ENCODE measurements at places on chromosomes 3 and 15.

DNA sequence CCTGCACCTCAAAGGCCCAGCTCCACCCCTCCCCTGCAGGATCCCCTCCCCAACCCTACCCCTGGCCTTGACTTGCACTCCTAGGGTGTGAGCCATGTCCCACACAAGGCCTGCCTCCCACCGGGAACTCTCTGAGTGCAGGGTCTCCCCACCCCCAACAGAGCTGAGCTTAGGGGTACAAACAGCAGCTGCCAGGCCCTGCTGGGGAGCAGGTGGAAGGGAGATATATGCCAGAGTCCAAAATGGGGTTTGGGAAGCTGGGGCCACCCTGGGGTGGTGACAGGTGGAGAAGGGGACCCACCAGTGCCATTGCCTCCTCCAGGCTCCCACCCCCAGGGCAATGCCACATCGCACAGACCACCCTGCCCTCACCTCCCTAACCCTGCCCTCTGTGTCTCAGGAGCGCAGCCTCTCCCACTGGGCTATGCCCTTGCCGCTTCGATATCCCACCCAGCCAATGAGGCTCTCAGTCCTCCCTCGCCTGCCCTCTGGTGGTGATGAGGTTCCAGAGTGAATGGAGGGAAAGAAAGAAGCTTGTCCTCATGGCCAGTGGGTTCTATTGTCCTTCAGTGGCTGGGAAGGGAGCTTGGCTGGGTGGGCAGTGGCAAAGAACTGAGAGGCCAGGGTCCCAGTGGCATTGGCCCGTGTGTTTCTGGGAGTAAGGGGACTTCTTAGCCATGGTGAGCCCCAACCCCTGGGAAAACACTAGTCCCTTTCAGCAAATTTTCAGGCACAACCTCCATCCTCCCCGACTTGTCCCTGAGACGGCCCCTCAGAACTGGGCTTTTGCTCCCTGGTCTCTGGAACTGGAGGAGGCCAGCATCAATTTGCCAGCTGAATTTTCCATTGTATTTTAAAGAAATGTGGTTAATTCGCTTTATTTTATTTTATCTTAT is 46.8 kb downstream of the CYP11A1 start:
- DNase-seq = no peak
- peaks cover 45% of the 10 kb centered on the region for H3K4me1 ChIP-seq
- H3K27ac ChIP-seq = no peak overlapping the region
- H3K27me3 ChIP-seq = no peaks in the 10 kb centered on the region

GRCh38 chr3:111588527-111588926 is 6.6 kb downstream of the ZBED2 start:
- no peaks in the 10 kb centered on the region for H3K4me1 ChIP-seq
- no peak overlapping the region for H3K27ac ChIP-seq
- H3K27me3 ChIP-seq = no peaks in the 10 kb centered on the region
- no peak for DNase-seq
- H3K36me3 ChIP-seq = no peaks in the 10 kb centered on the region

DNA sequence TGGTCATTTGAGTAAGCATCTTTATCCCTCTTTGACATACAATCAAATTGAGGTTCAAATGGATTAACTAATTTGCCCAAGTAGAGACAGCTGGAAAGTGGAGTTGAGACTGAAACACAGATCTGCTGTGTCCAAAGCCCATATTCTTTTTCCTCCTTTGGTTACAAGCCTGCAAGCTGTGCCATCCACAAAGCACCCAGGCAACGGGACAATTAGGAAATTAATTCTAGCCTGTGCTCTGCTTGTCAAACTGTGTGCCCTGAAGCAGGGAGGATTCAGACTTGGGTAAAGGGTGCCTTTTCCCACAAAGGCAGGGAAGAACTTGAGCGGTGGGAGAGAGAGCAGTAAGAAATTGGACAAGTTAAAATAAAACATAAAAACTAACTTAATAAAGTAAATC is 127.9 kb downstream of the DTWD1 start:
- no peak overlapping the region for H3K4me3 ChIP-seq
- no peaks in the 10 kb centered on the region for H3K27me3 ChIP-seq

DNA sequence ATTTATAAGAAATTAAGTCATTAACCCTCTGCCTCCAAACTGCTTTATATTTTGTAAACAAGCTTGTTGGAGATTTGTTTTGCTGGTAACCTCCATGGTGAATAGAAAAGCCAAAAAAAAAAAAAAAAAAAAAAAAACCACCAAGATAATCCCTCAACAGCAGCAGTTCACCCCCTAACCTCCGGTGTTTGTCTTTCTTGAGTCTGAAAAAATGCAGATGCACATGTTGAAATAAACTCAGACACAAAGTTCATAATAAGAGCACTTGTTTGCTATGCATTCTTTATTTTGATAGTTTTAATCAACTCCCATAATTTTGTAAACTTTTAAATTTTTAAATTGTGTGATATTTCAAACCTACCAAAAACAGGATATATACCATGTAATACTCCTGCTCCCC is 1.8 kb upstream of the PLCH1 start:
- no peaks in the 10 kb centered on the region for H3K36me3 ChIP-seq
- no peak for DNase-seq
- H3K4me1 ChIP-seq = peaks cover 16% of the 10 kb centered on the region

- H3K36me3 ChIP-seq = no peaks in the 10 kb centered on the region
- no peaks in the 10 kb centered on the region for H3K4me1 ChIP-seq
- no peak for DNase-seq
- H3K27me3 ChIP-seq = no peaks in the 10 kb centered on the region
- H3K27ac ChIP-seq = no peak overlapping the region
These were observed 227.4 kb upstream of the CFAP20DC start for GRCh38 chr3:59277201-59277600.

DNA sequence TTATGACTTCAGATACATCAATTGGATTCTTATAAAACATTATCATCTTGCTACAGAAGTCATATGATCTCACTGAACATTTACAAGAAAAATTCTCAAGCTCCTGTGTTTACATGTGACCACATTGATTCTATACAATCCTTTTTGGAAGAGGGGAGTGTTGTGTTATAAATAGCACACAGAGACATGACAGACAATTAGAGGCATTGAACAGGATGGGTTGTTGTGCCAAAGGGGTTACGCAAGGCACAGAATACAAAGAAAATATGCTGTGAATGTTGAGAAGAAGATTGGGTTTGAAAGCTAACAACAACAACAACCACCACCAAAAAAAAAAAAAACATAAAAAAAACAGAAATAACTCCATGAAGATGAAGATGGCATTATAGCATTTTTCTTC is 32.5 kb upstream of the TBL1XR1 start:
- H3K4me3 ChIP-seq = no peak overlapping the region
- no peaks in the 10 kb centered on the region for H3K36me3 ChIP-seq
- no peaks in the 10 kb centered on the region for H3K27me3 ChIP-seq
- no peak overlapping the region for H3K27ac ChIP-seq
- H3K4me1 ChIP-seq = no peaks in the 10 kb centered on the region

- H3K36me3 ChIP-seq = no peaks in the 10 kb centered on the region
- DNase-seq = no peak
- no peaks in the 10 kb centered on the region for H3K4me1 ChIP-seq
- no peak overlapping the region for H3K27ac ChIP-seq
These were observed 369.8 kb downstream of the SV2B start for GRCh38 chr15:91469632-91470567.

- no peaks in the 10 kb centered on the region for H3K27me3 ChIP-seq
- H3K36me3 ChIP-seq = no peaks in the 10 kb centered on the region
- no peak for DNase-seq
- no peak overlapping the region for H3K4me3 ChIP-seq
These were observed 119.3 kb downstream of the SMAD6 start for GRCh38 chr15:66821307-66821706.

- no peaks in the 10 kb centered on the region for H3K36me3 ChIP-seq
- no peak overlapping the region for H3K4me3 ChIP-seq
- no peaks in the 10 kb centered on the region for H3K4me1 ChIP-seq
- no peak for DNase-seq
These were observed 30.4 kb upstream of the PLAAT1 start for GRCh38 chr3:193210618-193211017.

- no peaks in the 10 kb centered on the region for H3K36me3 ChIP-seq
- no peak overlapping the region for H3K4me3 ChIP-seq
These were observed 487.1 kb upstream of the NR2F2 start for GRCh38 chr15:95843241-95843910.

GRCh38 chr3:71039332-71039731 is 544.2 kb downstream of the FOXP1 start:
- no peak overlapping the region for H3K4me3 ChIP-seq
- no peak overlapping the region for H3K27ac ChIP-seq
- DNase-seq = no peak

DNA sequence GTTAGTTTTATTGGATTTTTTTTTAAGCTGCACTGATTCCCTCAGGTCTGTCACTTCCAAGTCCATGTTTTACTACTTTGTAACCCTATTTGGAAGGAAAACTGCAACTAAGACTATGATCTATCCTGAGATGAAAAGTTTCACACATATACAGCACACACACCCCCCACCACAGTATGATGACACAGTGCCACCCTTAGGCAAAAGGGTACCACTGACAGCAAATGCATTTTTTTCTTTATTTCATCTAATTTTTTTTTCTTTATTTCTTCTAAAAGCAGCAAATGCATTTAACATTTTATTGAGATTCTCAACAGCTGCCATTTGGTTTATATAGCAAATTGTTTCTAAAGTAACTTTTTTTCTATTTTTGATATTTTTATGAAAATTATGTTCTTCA is 21.2 kb downstream of the NGRN start:
- no peak for DNase-seq
- H3K4me1 ChIP-seq = peaks cover 16% of the 10 kb centered on the region
- H3K4me3 ChIP-seq = no peak overlapping the region
- no peaks in the 10 kb centered on the region for H3K27me3 ChIP-seq

DNA sequence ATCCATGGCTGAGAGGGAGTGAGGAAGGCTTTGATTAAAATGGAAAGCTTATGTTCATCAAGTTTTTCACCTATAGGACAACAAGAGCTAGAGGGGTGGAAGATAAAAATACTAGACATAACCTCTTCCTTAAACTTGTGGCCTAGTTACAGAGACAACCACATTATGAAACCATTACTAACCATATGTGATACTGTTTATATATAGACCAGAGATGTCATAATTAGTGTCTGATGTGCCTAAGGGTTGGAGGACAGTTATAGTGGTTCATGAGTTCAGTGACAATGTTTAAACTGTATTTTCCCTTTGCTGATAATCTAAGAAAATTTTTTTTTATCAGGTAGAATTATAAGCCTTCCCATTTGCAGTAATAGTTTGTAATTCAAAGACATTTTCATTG is 23.7 kb downstream of the PHLDB2 start:
- H3K27ac ChIP-seq = no peak overlapping the region
- H3K36me3 ChIP-seq = no peaks in the 10 kb centered on the region
- no peaks in the 10 kb centered on the region for H3K27me3 ChIP-seq
- peaks cover 10% of the 10 kb centered on the region for H3K4me1 ChIP-seq
- no peak for DNase-seq

DNA sequence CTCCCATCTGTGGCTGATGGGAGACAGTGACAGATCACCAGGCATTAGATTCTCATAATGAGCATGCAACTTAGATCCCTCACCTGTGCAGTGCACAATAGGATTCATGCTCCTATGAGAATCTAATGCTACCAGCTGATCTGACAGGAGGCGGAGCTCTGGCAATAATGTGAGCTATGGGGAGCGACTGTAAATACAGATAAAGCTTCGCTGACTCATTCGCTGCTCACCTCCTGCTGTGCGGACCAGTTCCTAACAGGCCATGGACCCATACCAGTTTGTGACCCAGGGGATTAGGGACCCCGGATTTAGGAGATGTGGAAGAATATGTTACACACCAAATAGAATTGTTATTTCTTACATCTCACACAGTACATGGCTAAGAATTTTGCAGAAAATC is 6.7 kb downstream of the ARGFX start:
- no peak overlapping the region for H3K4me3 ChIP-seq
- no peaks in the 10 kb centered on the region for H3K27me3 ChIP-seq
- no peaks in the 10 kb centered on the region for H3K36me3 ChIP-seq

DNA sequence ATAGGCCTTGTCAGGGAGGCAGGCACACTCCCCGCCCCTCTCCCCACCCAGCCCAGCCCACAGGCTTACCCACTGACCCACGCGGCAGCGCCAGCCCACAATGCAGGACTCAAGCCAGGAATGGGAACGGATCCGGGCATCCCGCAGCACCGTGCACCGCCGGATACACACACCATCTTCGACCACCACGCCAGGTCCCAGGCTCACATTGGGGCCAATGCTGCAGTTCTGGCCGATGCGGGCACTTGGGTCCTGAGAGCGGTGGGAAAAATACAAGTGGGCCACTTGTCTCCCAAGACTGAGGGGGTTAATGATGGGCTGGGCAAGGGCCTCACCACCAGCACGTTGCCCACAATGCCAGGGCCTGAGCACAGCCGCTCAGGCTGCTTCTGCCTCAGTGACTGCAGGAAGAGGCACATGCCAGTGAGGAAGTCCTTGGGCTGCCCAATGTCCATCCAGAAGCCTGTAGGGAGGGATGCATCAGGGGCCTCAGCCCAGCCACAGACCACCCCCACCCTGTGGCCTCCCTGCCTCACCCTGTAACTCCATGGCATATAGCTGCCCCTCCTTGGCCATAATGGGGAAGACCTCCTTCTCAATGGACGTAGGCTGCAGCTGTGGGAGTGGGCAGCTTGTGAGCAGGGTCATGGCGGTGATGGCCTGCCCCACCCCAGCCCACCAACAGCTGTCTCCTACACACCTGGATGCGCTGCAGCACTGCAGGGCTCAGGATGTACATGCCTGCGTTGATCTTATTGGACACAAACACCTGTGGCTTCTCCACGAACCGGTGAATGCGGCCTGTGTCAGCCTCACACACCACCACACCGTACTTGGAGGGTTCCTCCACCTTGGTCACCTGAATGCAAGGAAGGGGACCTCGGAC is 1.6 kb downstream of the GMPPB start:
- H3K36me3 ChIP-seq = no peaks in the 10 kb centered on the region
- H3K27me3 ChIP-seq = no peaks in the 10 kb centered on the region
- peaks cover 49% of the 10 kb centered on the region for H3K4me1 ChIP-seq
- peak; percentile 89 for DNase-seq
- peak overlapping the region; percentile 88 for H3K4me3 ChIP-seq

DNA sequence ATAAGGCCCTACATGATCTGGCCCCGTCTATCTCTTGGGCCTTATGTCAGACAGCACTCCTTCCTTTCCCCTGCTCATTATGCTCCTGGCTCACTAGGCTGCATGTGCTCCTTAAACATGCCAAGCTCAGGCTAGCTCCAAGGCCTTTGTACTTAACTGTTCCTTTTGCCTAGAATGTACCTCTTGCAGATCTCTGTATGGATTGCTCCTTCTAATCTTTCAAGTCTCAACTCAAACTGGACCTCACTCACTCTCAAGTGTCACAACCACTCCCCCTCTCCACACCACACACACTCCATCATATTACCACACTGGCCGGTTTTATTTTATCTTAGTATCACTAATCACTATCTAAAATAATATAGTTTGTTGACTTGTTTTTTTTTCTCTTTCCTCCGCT is 36.4 kb downstream of the ZMAT3 start:
- H3K36me3 ChIP-seq = no peaks in the 10 kb centered on the region
- H3K27ac ChIP-seq = no peak overlapping the region
- DNase-seq = no peak
- H3K4me1 ChIP-seq = peaks cover 24% of the 10 kb centered on the region
- no peak overlapping the region for H3K4me3 ChIP-seq
- H3K27me3 ChIP-seq = no peaks in the 10 kb centered on the region
